ENCODE measurements at places on chromosomes 7 and 10. TPM values are rescaled to one million over a fixed set of nuclear protein-coding genes. Genes with fewer than 3 reads are reported as not detected.

Gene CFAP58
- polyA plus RNA-seq: 0.68 TPM

Gene FOXK1
- polyA plus RNA-seq: 18.2 TPM

Gene GPR26
- polyA plus RNA-seq: not detected

Gene IMMP2L
- 17.7 TPM for polyA plus RNA-seq

Gene PIK3AP1
- 2.2 TPM for polyA plus RNA-seq

Gene CCL26
- polyA plus RNA-seq: 0.66 TPM

Gene ZNF783
- polyA plus RNA-seq: 11.1 TPM
